Activated T-helper 9 cell treated with anti-CD3 and anti-CD28 coated beads, Interleukin-2, amount 50 U/mL, for 16 hours (primary cell): ENCODE measurements at places on chromosomes 11 and 22.

- no peak for DNase-seq
These were observed 17.0 kb downstream of the NCR3LG1 start for GRCh38 chr11:17368551-17368950.

DNA sequence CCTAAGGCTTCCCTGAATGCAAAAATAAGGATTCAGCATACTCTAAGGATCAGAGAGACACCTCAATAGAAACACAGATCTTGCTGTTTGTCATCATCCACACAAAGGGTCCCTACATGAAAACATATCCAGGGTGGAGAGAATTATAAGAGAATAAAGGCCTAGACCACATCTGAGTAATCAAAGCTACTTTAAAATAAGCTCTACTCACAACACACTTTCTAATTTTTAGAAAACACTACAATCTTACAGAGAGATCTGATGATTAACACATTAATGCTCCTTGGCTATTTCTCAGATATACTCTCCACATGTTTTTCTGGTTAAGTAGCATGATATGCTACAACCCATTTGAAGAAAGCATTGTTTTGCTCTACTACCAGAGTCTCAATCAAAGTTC lies 108.2 kb downstream of the ETS1 start:
- DNase-seq: no peak

DNA sequence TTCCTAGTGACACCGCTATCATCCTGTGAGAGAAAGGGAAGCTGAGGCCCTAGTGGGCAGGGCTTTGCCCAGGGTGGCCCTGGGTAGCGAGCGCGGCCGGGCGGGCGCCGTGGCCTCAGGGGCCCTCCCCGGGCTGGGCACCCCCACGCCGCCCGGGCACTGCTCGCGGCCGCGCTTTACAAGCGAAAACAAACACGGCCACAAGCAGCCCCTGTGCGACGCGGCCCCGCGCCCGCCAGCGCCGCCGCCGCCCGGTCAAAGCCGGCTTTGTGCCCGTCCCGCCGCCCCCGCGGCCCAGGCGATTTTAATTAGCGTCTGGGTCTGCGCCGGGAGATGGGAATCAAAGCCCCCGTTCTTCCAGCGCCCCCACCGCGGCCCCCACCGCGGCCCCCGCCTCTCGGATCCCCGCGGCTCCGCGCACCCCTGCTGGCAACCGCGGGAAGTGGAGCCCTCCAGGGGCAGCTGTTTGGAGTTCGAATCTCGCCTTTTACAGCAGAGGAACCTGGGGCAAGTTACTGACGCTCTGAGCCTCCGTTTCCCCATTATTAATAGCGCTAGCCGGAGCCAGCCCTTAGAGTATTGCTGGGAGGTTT lies 47.9 kb downstream of the CHRDL2 start:
- no peak for DNase-seq

GRCh38 chr11:72583177-72583553 lies 91.1 kb downstream of the PDE2A start:
- no peak for DNase-seq

- no peak for DNase-seq
These were observed 9.4 kb downstream of the SLCO2B1 start for GRCh38 chr11:75160220-75160757.

GRCh38 chr11:1348146-1348795 lies 38.8 kb upstream of the TOLLIP start:
- DNase-seq: no peak

DNA sequence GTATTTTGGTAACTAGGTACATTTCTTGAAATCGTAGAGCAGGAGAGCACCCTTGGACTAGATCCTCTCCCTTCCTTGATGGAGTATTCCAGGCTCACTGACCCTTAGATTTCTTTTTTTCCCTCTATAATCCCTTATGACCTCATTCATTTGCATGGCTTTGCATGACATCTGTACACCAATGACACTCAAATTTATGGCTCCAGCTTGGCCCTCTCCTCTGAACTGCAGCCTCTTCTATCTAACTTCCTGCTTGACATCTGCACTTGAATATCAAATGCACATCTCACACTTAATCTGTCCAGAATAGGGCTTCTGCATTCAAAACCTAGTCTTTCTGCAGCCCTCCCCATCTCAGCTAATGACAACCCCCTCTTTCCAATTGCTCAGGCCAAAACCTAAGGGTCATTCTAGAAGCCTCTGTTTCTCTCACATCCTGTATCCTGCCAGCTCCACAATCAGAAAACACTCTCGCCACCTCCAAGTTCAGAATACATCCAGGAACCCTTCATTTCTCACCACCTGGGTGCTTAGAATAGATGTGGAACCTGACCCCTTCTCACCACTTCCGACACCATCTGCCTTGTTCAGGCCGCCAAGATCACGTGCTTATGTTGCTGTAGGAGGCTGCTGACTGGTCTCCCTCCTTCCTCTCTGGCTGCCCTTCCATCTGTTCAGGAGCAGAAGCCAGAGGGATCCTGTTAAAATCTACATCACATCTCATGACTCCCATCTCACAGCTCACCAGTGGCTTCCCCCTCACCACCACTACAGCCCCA lies 138.9 kb upstream of the MTNR1B start:
- DNase-seq: no peak

DNA sequence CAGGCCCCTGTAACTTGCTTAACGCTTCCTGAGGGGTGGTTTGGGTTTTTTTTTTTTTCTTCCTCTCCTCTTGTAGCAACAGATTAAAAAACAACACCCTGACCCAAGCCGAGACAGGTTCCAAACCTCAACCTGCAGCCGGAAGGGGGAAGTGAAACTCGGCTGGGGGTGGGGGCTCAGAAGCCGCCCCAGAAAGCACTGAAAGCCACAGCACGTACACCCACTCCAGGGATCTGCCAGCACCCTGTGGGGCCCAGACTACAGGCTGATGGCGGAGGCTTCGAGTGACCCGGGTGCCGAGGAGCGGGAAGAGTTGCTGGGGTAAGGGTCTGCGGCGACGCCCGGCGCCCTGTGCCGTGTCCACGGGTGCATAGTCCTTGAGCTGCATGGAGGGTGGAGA lies at the start of gene LSP1:
Gene LSP1 (plus strand): TSS at position 208 of the 400 bp plus-strand sequence. CDS start 61 bp downstream, at position 269.
- DNase-seq: peak; percentile 75

GRCh38 chr11:129035244-129035643 lies 92.6 kb upstream of the TP53AIP1 start:
- DNase-seq: no peak

DNA sequence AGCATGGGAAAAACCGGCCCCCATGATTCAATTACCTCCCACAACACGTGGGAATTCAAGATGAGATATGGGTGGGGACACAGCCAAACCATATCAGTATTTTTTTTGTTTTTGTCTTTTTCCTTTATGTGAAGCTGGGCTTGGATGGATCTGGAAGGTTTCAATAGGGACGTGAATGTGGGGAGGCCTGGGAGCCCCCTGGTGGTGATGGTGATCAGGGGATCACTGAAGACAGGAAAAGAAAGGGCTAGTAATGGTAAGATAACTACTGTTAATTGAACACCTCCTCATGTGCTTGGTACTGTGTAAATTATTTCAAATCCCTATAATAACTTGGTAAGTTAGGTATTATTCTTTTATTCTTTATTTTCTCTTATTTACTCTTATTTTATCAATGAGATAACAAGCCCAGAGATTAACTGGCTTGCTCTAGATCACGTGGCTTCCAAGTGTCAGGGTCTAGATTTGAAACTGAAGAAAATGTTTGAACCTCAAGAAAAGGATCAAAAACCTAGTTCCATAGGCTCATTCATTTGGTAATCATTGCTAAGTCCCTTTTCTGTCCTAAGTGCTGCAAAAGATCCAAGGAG lies 364.2 kb downstream of the TENM4 start:
- no peak for DNase-seq

DNA sequence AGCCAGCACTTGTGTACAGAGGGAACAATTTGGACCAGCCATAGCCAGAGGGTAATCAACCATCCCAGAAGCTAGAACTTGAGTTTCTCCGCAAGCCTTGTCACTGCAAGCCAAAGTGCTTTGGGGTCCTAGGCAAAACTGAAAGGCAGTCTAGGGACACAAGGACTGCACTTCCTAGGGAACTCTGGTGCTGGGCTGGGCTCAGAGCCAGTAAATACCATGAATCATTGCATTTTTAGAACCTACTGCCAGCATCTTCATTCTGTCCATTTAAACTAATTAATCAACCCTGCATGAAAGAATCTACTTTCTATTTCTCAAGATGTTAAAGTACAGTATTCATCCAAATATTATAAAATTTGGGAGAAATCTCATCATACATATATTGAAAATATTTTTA lies 20.0 kb downstream of the PATE3 start:
- no peak for DNase-seq

GRCh38 chr11:57276971-57277675 lies 40.1 kb upstream of the APLNR start:
- no peak for DNase-seq

DNA sequence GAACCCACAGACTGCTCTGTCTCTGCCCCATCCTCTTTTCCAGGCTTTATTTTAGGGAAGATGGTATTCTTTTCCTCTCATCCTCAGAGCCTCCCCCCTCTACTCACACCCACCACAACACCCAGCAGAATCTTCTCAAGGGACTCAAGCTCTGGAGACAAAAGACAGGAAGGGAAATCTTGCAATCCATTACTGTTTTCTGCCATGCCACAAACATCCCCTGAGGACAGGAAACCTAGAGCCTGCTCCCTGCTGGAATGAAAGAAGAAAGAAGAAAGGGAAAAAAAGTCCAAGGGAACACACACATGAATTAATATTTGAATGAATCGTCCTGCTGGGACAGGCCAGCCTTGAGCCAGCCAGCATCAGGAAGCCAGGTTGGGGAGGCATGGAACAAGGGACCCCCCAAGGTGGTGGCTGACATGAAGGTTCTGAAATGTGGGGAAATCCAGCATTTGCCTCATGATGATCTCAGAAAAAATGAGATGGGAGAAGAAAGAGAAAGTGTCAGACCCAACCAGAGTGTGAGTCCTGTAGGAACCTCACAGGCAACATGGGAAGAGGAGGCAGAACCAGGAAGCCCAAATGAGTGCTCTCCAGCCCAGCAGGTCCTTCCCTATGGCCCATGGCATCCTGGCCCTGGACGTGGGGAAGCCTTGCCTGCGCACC lies 34.0 kb downstream of the SLCO2B1 start:
- no peak for DNase-seq

DNA sequence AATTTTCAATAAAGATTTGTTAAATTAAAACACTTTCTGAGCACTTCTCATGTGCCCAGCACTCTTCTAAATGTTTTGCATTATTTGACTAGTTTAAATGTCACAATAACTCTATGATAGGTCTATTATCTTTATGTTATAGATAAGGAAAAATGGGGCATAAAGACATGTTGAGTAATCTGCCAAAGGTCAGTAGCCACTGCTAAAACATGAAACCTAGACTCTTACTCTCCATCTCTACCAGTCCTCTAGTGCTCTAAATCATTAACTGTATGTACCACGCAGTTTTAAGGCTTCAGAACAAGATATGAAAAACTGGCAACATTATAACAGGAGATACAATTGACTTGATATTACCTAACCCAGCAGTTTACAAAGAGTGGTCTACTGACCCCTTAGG lies 6.9 kb downstream of the RAB6A start:
- DNase-seq: no peak

- DNase-seq: no peak
These were observed 77.4 kb upstream of the CRYBB3 start for GRCh38 chr22:25122136-25122764.

GRCh38 chr11:89443361-89444322 lies 47.5 kb downstream of the NOX4 start:
- DNase-seq: no peak
